ENCODE measurements at places on chromosomes 12 and 14.
A peak's percentile ranks its signal among the peaks of the same experiment; 100 is the strongest.

DNA sequence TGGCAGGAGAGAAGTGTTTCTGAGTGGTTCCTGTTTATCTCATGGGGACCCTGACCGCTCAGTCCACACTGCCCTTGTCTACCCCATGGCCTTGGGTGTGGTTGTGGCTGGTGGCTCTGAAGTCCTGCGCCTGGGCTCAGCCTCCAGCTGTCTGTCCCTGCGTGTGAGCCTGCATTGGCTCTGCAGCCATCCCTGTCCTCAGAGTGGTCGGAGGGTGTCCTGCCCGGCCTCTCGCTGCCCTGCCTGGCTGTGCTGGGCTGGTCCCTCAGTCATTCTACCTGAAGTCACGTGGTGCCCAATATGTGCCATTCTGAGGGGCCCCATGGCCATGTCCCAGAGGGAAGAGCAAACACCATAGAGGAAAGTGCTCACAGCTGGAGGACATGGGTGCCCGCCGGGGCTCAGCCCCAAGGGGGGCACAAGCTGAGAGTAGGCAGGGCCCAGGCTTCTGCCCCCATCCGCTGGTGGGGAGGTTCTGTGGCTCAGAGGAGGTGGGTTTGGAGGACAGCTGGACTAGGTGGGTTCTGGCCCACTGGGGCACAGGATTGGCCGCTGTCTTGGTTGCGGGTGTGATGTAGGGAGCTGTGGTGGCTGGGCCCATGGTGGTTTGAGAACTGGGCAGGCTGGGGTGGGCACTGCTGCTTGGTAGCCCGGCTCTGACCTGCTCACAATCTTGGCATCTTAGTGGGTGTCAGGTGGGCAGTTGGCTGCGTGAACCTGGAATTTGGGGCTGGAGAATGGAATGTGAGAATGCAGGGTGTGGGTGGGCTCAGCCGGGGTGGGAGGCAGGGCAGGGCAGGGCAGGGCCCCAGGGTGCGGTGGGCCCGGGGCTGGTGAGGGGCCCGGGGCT, 11.6 kb downstream of the TEDC1 start:
- DNase-seq: no peak

- DNase-seq: no peak
Observed at GRCh38 chr14:95675486-95675885, 10.7 kb upstream of the TCL1B start.

DNA sequence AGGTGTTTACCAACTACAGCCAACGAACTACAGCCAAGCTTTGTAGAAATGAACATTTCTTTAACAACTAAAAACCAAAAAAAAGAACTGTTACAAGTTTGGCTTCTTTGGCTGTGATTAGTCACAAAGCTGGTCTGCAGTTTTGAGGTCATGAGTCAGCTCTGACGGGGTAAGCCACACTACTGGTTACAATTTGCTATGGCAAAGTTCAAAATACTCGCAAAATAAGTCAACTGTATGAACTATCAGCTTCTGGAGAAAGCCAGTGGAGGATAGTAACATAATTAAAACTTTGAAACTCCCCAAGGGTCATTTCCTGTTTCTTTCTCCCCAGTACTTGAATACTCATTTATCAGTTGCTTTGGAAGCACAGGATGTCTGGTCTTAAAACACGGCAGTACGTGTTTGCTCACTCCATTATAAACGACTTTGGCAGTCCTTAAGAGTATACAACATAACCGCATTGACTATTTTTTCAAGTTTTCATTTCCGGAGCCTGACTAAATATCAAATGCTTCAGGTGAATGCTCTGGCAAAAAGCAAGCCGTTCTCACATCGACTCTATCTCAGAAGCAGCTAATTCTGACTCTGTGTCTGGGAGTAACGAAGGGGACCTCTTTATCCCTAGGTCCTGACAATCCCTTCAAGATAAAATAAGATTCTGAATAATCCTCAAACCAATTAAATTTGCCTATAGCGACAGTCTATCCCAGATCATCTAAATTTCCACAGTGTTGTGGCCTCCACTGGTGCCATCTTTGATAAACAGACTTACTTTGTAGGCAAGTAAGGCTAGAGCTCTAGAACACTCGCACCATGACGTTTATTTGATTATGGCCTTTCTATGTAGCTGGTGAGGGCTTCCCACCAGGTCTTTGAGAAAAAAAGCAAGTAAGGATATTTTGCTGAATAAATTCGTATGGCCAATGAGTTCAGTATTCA, 10.6 kb downstream of the PHLDA1 start:
- peak; percentile 70 for DNase-seq

- no peak for DNase-seq
Observed at GRCh38 chr12:45200491-45201043, 15.3 kb upstream of the ANO6 start.

GRCh38 chr12:2653461-2653965, 141.3 kb upstream of the FKBP4 start:
- DNase-seq: no peak

- peak; percentile 62 for DNase-seq
Observed at GRCh38 chr12:127293507-127294310, 973.3 kb upstream of the TMEM132C start.

DNA sequence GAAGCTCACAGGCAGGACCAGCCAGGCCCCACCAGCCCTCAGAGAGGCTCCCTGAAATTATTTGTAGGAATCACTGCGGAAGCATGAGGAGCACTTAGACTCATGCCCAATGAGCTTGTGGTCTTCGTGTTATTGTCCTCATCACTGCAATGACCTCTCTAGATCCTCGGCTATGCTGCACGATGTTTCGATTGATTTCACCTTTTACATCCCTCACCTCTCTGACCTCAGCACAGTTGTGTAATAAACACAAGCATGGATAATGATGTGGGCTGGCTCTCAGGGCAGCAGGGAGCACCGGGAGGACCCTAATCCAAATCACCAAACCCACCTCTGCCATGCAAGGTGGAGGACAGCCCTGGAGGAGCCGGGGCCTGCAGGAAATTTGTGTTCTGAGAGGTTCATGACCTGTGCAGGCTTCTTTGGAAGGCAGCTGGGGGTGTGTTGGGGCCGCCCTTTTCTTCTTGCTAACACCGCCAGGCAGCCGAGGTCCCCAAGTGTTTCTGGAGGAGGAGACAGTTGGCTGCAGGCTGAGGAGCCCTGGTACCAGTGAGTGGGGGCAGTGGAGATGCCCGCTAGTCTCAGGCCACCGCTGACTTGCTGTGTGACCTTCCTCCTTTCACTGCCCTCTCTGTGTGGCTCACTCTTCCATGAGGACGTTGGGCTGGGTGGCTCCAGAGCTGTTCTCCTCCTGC, 29.5 kb upstream of the EML1 start:
- DNase-seq: no peak

GRCh38 chr12:88398031-88398430, 182.2 kb downstream of the KITLG start:
- DNase-seq: no peak

GRCh38 chr12:131867891-131868675, 26.3 kb upstream of the ULK1 start:
- DNase-seq: no peak

- no peak for DNase-seq
Observed at GRCh38 chr14:23645812-23646647, 9.9 kb downstream of the DHRS2 start.

DNA sequence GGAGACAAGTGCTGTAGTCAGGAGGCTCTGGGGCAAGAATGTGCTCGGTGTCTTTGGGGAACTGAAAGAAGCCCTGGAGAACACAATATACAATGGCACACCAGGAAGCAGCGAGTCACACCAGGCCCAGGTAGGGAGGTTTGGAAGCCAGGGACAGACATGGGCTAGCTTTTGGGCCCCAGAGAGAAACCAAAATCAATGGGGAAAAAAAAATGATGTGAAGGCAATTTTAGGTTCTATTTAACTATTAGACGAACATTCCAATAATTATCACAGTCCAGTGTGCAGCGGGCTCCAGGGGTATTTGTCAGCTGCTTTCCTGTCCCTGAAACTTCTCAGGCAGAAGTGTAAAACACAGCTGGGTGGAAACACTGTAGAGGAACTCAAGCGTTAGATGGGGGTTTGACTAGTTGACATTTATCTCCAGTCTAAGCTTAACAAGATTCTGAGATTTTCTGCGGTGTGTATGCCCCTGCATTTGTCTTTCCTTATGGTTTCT, 21.8 kb upstream of the EGLN3 start:
- no peak for DNase-seq

DNA sequence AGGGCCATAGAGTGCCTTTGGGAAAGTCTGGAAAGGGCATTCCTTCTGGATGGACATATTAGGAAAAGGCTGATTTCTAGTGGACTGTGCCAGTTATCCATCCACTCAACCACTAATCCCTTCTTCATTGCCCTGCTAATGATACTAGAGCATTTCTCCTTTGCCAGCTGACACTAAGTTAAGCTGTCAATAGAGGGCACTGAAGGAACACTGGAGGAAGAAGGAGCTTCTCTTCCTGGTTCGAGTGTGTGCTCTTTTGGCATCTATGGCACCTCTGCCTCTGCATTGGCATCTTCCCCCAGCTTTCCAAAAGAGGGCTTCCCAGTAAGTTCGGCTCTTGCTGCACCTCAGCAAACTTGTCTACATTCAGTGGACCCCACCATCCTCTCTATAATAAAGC, 165.4 kb downstream of the DERA start:
- DNase-seq: no peak

- no peak for DNase-seq
Observed at GRCh38 chr14:26400373-26400772, 197.5 kb downstream of the NOVA1 start.

DNA sequence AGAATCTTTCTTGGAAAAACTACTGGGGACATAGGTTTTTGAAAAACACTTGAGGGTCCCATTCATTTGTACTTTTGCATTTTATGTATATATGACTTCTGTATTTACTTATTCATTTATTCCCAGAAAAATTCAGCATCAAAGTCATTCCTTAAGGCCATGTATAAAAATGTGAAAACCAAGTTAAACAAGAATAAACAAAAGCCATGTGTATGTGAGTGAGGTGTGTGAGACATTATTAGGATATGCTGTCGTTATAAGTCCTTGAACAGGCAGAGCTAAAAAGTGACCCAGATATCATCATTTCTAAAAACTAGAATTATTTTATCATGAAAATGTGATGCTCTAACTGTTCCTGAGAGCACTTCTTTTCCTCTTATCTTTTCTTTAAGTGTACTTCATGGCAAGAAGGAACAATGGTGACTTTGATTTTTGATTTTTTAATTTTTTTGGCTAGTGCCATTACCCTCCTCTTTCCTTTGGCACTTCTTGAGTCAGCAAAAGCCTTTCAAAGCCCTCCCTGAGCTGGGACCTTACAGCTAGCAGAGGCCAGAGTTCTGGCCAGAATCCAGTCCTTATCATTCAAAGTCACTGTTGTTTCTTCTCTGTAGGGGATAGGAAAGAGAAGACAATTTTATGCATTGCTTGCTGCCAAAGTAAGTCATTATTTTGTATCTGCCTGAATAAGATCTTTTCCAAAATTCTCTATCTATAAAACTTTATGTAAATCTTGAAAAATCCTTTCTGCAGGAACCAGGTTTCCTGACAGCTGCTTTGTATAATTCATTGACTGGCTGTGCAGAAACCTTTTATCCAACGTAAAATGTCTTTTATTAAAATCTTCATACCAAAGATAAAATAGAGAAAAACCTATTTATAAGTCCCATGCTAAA, 419.7 kb upstream of the PRICKLE1 start:
- no peak for DNase-seq

- DNase-seq: no peak
Observed at GRCh38 chr14:104610749-104611310, 6.3 kb upstream of the TMEM179 start.

GRCh38 chr12:93680006-93680405, 2.8 kb downstream of the CRADD start:
- DNase-seq: no peak

DNA sequence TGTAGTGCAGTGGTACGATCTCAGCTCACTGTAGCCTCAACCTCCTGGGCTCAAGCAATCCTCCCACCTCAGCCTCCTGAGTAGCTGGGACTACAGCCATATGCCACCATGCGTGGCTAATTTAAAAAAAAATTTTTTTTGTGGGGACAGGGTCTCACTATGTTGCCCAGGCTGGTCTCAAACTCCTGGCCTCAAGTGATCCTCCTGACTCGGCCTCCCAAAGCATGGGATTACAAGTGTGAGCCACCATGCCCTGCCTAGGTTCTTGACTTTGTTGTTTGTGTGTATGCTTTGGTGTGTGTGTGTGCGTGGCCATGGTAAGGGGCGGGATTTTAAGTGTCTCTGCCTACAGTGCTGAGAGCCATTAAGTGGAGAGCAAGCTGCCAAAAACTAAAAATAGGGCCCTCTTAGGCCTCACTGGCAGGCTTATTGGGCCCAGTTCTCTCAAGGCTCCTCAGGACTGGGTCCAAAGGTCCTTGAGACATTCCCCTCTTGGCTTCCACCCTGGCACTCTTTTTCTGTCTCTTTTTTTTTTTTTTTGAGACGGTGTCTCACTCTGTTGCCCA, 5.1 kb downstream of the COX14 start:
- DNase-seq: no peak

GRCh38 chr14:36513451-36514277, 6.4 kb downstream of the NKX2-1 start:
- DNase-seq: no peak

GRCh38 chr12:31984806-31985591, 25.8 kb downstream of the RESF1 start:
- DNase-seq: no peak

DNA sequence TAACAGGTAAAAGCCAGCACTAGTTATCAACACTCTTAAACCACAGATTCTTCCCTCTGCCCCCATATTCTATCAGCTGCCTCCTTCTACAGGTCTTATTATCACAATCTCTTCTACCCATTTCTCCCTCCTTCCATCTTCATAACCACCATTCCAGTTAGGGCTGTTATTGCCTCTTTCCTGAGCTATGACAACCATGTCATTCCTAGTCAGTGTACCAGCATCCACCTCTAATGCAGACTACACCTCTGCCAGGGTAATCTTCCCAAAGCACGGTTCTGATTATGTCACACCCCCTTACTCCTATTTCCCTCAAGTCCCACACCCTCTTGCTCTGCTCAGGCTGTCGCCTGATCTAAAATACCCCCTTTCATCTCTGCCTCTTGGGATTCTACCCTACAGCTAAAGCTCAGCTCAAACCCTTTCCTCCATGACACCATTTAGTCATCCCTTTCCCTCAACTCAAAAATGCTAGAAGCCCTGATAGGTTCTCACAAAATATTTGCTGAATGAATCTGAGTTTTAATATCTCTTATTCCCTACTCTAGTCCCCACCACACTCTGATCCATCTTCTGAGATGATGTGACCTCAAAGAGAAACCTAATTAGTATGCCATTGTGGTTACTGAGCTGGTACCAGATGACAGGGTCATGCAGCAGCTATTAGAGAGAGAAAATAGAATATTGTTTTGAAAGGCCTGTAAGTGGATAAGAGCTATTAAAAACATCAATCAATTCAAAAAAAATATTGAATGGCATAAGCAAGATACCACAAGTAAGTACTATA, 11.7 kb downstream of the RACGAP1 start:
- no peak for DNase-seq

Measured in stimulated activated CD4-positive, alpha-beta T cell treated with anti-CD3 and anti-CD28 coated beads, Interleukin-2, amount 100 ng/mL, for 24 hours (primary cell).